ENCODE measurements at places on chromosomes 4 and X.

- DNase-seq: no peak
Measured at GRCh38 chrX:12962041-12962504, 12.8 kb upstream of the TMSB4X start.

DNA sequence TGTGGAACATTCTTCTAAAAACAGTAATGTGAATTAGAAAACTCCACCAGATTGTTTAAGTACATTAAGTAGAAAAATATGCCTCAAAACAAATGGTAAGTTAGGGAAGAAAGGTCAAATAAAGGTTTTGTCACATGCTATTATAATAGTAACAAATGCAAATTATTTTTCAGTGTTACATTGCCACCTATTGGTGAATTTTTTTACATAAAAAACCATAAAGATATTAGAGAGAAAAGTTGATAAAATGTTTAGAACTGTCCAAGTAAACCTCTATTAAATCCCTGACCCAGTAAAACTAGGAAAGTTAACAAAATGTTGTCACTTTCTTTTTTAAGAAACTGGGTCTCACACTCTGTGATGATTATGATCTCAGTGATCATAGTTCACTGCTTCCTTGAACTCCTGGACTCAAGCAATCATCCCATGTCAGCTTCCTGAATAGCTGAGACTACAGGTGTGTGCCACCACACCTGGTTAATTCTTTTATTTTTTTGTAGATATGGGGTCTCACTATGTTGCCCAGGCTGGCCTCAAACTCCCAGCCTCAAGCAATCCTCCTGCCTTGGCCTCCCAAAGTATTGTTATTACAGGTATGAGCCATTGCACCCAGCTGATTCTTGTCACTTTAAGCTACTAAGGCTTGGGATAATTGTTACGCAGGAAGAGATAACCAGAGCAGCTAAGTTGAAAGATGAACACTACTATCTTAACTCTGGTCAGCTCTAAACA lies 157.6 kb downstream of the ATRX start:
- DNase-seq: no peak

DNA sequence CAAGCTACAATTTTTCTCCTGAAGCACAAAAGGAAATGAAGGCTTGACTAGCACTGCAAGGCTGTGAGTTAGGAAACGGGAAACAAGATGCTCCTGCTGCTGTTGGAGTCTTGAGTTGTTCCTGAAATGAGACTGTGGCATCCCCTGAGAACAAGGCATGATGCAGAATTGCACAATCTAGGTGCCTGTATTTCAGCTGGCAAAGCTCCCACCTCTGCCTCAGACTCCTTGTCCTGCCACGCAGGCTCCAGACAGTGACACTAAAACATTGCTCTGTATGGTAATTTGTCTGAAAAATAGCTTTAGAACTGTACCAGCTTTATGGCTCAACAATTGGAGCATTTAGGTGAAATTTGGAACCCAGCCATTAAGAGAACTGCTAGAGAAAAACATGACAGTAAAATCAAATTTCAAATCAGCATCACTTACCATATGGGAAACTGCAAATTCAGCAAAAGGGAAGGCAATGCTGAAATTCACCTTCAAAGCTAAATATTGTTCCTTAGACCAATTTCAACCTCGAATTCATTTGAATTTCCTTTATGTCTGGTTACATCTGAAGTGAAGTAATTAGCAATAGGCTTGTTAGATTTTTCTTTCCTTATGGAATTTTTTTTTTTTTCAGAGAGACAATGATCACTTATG lies 103.4 kb downstream of the MFAP3L start:
- DNase-seq: no peak

GRCh38 chr4:119865389-119865788 lies 201.3 kb downstream of the MAD2L1 start:
- DNase-seq: no peak

- no peak for DNase-seq
Measured at GRCh38 chrX:68717196-68717595, 69.7 kb downstream of the STARD8 start.

GRCh38 chrX:13569479-13570260 lies at the start of gene EGFL6:
Gene EGFL6, plus strand, starts transcription at chrX:13569601. Its CDS starts 261 bp downstream, at chrX:13569862.
- DNase-seq: peak; percentile 28

DNA sequence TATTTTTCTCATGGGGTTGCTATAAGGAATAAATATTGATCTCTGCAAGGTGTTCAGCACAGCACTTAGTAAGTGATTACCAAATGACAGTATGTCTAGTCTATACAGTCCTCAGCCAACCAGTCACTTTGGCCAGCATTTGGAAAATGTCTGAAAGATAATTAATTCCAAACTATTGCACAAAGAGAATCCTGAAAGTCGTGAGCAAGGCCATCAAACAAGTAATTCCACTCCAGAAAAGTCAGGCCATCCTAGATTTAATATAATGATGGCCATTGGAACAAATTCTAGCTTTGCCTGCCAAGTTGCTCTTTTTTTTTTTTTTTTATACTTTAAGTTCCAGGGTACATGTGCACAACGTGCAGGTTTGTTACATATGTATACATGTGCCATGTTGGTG lies 96.6 kb downstream of the SHROOM3 start:
- no peak for DNase-seq

- DNase-seq: no peak
Measured at GRCh38 chrX:79259073-79259689, 108.0 kb downstream of the ITM2A start.

DNA sequence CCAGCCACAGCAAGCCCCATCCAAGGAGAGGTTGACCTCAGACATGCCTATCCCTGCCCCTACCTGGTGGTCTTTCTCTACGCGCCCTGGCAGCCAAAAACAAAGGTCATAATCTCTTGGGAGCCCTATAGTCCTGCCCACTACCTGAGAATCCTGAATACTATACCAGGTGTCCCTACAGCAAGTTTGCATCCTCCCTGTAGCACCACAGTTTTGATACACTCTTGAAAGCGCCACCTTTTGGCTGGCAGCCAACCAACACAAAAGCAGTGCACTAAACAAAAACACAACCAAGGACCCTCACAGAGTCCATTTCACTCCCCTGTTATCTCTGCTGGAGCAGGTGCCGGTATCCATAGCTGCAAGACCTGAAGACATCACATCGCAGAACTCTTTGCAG lies 523.8 kb upstream of the CPEB2 start:
- no peak for DNase-seq

DNA sequence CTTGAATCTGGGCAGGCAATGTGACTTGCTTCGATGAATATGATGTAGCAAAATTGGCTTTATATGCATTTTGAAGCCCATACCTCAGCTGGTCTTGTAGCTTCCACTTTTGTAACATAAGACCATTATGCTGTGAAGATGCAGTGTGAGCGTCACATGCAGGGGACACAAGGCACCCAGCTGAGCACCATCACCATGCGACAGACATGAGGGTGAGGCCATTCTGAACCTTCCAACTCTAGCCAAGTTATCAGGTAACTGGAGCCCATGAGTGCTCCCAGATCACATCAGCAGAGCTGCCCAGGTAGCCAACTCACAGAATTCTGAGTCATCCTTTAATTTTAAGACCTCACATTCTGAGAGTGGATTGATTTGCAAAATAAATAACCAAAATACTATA lies 705.9 kb downstream of the FSTL5 start:
- DNase-seq: no peak

DNA sequence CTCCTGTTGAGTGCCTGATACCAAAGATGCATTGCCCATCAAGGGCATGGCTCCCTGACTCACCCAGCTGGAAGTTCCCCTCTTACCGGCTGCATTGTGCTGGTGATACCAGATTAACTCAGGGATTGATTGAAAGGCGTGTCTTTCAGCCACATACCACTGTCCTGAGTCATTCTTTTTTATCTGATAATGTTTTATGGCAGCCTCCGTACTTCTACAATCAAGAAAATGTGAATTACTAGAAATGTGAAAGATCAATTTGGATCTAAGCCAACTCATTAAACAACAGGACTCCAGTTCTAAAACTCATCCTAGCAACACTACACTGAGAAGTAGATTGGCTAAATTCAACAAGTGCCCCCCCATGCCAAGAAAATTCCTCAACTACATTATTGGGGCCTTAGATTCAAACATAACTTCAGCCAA lies 40.0 kb downstream of the TXK start:
- no peak for DNase-seq

DNA sequence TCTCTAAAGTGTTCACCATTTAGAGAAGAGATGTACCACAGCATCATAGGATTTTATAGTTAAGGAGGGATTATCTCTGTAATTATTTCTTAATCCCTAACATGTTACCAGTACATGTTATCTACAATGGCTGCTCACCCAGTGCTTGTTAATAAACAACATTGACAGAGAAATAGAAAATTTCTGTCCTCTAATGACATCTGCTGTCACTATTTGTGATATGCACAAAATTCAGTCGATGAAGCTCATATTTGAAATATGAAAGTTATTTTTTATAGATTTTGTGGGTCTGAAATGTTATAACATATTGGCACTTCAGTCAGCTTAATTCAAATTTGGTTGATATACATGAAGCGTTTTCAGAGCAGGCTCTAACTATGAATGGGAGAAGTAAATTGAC lies 48.8 kb upstream of the GRXCR1 start:
- no peak for DNase-seq

DNA sequence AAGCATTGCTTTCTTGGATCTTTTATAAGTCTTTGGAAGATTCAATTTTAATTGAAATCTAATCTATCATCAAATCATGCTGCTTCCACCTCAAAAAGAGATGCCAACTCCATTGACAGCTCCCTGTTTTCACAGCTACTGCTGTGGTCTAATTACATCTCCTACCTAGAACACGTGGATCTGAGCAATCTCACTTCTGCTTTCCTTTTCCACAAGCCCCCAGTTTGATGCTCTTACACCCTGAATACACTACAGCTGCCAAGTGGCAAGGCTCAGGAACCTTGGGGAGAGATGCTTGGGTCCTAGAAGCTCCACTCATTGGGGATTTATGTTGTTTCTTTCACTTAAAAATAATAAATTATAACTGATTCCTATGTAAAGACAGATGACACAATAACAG lies 172.0 kb downstream of the CFAP299 start:
- no peak for DNase-seq

GRCh38 chr4:182177166-182177565 lies 66.0 kb upstream of the TENM3 start:
- DNase-seq: no peak

DNA sequence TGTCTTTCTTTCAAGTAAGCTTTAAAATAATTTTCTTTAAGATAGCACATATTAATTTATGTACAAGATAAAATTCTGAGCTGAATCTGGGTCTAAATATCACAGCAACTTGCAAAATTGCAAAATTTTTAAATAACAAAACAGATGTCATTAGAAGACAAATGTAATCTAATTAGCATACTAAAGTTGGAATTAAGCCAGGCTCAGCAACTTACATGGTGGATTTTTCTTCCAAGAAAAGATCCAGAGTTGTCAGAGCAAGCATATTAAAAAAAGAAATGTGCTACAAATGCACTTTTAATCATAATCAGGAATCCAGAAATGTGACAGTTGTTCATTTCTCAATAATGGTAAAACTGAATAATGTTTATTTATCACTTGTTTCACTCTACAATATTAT lies 906.9 kb upstream of the INTU start:
- DNase-seq: no peak

- no peak for DNase-seq
Measured at GRCh38 chrX:26050099-26050498, 88.0 kb upstream of the MAGEB18 start.

GRCh38 chrX:101708163-101708562 lies 48.5 kb upstream of the ARMCX2 start:
- DNase-seq: no peak

DNA sequence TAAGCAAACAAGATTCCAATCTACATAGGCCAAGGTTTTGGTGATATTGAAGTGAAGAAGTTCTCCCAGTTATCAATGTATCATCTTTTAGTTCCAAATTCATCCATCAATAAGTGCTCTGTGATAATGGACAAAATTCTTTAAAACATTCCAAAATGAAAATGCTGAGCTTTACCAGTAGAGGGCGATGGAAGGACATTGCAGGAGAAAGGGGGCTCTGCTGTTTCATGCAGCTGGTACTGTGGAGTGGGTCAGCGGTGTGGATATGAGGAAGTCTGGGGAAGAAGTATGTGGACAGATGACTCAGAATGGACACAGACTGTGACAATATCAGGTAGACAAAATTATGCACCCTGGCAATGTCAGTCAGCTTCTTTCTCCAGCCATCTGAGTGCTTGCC lies 46.6 kb upstream of the HS6ST2 start:
- DNase-seq: peak; percentile 39

DNA sequence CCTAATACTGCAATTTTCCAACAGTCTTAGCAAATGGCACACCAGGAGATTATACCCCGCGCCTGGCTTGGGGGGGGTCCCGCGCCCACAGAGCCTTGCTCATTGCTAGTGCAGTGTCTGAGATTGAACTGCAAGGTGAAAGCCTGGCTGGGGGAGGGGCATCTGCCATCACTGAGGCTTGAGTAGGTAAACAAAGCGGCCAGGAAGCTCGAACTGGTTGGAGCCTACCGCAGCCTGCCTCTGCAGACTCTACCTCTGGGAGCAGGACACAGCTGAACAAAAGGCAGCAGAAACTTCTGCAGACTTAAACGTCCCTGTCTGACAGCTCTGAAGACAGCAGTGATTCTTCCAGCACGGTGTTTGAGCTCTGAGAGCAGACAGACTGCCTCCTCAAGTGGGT lies 172.8 kb upstream of the NAP1L5 start:
- DNase-seq: no peak

GRCh38 chr4:145785391-145786008 lies 105.6 kb downstream of the C4orf51 start:
- DNase-seq: no peak

DNA sequence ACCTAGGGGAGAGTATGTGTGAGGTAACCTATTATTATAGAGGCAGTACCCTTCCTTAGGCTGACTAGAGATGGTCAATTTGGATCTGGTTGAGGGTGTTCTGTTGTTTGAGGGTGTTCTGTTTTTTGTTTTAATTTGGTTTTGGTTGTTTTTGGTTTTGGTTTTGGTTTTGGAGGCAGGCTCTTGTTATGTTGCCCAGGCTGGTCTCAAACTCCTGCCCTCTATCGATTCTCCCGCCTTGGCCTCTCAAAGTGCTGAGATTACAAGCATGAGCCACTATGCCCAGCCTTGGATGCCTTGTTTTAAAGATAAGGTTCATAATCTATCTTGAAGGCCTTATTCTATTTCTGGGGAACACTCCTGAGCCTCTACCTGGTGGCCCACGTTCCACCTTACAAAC lies 912 bp downstream of the CXorf65 start:
- DNase-seq: no peak

DNA sequence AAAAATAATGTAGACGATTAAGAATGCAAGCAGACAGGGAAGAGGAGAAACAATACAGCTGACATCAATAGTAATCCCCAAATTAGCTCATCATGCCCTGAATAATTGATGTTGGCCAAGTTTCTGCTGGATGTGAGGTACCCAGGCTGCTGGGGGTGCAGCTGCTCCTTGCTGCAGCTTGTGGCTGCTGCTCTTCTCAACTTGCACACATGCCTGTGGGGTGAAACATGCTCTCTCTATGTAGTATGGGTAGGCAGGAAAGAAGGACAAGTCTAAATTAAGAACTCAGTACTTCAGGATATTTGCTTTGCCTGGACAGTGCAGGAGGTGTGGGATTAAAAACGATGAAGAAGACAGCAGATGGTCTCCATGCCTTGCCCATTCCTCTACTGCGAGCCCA lies 16.7 kb downstream of the EDA2R start:
- no peak for DNase-seq
